Stimulated activated CD4-positive, alpha-beta T cell treated with anti-CD3 and anti-CD28 coated beads, Interleukin-15, amount 100 ng/mL, for 1 hour (primary cell): ENCODE measurements at places on chromosomes 2 and 18.

- DNase-seq = no peak
Measured at GRCh38 chr18:69968039-69968438, 20.4 kb upstream of the CD226 start.

GRCh38 chr2:14420851-14421250, 211.7 kb upstream of the LRATD1 start:
- DNase-seq = no peak

DNA sequence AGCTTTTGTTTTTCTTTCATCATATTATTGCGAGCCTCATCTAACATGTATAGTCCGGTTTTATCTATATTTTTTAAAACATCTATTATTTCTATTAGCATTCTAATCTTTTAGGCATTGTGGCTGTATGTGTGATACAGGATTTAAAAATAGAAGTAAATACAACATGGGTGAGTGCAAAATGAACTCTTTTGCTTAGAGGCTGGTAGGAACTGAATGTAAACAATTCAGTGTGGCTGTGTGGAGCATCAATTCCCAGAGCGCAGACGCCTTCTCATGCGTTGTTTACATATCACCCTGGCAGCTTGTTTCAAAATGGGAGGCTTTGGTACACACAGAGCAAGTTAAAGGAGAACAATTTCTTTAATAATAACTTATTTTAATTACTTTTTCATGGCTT, 836 bp downstream of the DTNA start:
- DNase-seq = no peak

GRCh38 chr18:73462092-73462491, 594.3 kb upstream of the NETO1 start:
- no peak for DNase-seq

DNA sequence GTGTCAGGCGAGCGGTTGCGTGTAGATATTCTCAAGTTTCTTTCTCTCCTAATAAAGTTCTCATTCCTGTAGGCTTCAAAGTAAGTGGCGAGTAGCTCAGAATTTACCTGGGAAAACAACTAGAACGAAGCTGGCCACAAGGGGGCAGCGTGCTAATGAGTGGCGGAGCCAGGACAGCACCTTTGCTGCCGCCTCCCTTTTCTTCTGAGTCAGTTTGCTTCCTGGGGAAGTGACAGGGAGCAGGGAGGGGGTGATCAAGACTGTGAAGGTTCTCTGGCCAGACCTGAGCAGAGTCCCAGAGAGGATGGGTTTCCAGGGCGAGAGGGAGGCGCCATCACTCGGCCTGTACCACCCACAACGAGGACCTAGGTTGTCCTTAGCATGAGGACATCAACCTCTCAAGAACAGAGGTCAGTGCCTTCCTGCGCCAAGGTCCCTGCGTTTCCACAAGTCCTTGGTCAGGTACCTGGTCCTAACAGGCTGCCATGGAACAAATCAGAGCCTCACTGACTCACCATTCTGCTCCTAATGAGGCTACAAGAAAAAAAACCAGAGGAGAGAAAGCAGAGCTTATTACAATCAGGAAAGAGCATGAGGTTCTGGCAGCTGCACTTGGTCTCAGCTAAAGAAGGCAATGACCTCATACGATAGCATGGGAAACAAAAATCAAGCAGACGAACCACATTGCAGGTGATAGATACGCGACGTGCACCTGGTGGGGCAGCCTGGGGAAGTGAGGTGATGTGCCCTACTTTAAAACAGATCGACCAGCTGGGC, 98.7 kb downstream of the PLB1 start:
- DNase-seq = peak; percentile 77

DNA sequence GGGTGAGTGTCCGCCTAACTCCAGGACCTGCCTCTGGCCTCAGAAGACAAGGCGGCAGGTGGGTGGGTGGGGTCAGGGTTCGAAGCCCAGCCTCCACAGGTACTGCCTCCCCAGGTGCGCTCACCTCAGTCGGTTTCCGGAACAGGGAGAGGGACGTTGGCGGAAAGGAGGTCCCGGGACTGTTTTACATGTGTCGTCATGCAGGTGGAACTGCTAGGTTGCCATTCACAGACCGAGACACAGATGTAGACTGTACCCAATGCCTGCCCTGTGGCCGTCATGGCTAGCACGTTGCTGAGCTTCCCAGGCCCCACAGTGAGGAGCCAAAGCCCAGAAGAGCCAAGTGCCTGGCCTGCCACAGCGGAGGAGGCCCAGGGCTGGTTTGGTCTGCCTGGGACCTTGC, 284.0 kb upstream of the HS6ST1 start:
- no peak for DNase-seq

DNA sequence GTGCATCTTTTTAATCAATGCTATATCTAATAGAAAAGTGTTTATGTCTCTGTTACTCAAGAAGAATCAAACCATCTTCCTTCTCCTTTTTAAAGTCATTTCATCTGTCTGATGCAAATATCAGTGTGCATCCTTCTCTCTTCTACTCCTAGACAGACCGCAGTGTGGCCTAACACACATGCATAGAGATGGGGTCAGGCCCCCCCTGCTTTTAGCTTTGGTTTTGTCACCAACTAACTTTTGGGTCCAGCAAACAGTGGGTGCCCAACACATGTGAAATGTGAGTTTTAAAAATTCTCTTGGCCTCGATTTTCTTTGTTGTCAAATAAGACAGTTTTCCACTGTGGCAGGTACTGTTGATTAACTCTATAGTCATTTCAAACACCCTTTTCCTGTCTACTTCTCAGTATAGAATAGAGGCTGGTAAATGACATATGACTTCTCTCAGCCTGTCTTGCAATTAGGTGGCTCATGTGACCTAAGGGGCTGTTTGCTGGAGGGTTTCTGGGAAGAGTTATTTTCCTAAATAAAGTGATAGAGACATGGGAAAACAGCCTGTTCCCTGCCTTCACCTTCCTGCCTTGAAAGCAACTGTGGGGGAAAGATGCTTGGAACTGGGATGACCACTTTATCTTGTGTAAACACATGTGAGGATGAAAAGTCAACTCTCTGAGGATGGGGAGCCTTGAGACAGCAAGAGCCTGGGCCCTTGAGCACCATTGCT, 65.7 kb upstream of the DARS1 start:
- DNase-seq = no peak

GRCh38 chr2:118878531-118879149, 31.2 kb upstream of the EN1 start:
- DNase-seq = no peak
